ENCODE measurements at places on chromosomes 13 and 19.

- peak; percentile 96 for DNase-seq
These were observed at the start of gene ZNF66 for GRCh38 chr19:20776083-20777076. Gene ZNF66 (plus strand): TSS chr19:20776304. CDS start chr19:20776448, 144 bp downstream.

DNA sequence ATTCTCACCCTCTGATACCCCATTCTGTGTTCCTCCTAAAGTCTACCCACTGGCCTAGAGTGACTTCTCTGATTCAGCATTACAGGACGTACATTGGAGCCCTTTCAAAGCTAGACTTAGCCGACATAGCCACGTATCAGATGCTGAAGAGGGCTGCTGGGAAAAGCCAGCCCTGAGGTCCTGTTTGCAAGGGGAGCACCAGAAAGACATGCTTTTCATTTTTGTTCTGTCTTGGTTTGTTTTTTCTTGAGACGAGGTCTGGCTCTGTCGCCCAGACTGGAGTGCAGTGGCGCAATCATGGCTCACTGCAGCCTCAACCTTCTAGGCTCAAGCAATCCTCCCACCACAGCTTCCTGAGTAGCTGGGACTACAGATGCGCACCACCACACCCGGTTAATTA, 6.3 kb upstream of the ZSWIM4 start:
- DNase-seq, result no peak

- DNase-seq, result no peak
These were observed 13.7 kb upstream of the ZNF888 start for GRCh38 chr19:52936954-52937325.

DNA sequence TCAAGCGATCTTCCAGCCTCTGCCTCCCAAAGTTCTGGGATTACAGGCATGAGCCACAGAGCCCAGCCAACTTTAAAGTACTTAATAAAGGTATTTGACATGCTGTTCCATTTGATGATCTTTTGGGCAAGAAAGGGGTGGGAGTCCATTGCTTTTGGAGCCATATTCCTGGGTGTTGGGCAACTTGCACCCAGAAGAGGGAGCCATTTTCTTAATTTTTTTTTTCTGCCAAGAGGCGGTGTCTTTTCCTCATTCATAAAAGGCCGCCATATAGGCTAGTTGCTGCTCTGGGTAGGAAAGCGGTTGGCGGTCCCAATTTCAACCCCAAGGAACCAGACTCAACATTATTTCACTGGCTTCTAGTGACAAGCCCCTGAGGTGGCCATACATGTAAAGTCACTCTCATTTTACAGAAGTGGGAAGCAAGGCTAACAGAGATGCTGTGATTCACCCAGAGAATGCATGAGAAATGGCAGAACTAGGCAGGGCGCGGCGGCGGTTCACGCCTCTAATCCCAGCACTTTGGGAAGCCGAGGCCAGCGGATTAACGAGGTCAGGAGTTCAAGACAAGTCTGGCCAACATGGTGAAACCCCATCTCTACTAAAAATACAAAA, 139.6 kb downstream of the CACNA1A start:
- DNase-seq, result no peak

- no peak for DNase-seq
These were observed 16.0 kb upstream of the SLC7A10 start for GRCh38 chr19:33241530-33242101.

- no peak for DNase-seq
These were observed 4.6 kb upstream of the UQCR11 start for GRCh38 chr19:1609680-1610474.

GRCh38 chr13:110886870-110887596, 27.8 kb downstream of the ANKRD10 start:
- no peak for DNase-seq

DNA sequence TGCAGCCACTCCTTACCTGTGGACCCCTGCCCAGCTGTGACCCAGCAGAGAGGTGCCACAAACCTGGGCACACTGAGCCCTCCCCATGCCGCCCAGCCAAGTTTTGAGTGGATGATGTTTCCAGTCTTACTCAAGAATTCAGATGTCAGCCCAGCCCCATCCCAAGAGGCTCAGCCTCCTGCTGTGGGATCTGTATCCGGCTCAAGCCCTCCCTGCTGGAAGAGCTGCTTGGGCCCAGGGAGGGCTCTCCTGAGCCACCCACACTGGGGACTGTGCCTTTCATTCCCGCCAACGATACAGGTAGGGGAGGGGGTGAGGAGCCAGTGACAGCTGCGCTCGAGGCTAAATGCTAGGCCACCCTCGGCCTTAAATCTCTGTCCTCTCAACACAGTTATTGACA, 5.9 kb upstream of the SLC7A9 start:
- DNase-seq, result no peak

GRCh38 chr19:30208436-30209060, 163.6 kb upstream of the ZNF536 start:
- DNase-seq, result no peak

- DNase-seq, result no peak
These were observed 129.1 kb downstream of the TM9SF2 start for GRCh38 chr13:99630269-99630898.

- no peak for DNase-seq
These were observed 5.6 kb upstream of the SIGLEC14 start for GRCh38 chr19:51652266-51652665.
